ENCODE measurements at places on chromosomes 12 and 14.

GRCh38 chr12:69527506-69528272 lies 57.5 kb downstream of the FRS2 start:
- no peak for DNase-seq

- DNase-seq, result no peak
Measured at GRCh38 chr14:63701606-63702299, 26.1 kb downstream of the SGPP1 start.

- DNase-seq, result no peak
Measured at GRCh38 chr14:98937712-98938505, 334.1 kb downstream of the BCL11B start.

DNA sequence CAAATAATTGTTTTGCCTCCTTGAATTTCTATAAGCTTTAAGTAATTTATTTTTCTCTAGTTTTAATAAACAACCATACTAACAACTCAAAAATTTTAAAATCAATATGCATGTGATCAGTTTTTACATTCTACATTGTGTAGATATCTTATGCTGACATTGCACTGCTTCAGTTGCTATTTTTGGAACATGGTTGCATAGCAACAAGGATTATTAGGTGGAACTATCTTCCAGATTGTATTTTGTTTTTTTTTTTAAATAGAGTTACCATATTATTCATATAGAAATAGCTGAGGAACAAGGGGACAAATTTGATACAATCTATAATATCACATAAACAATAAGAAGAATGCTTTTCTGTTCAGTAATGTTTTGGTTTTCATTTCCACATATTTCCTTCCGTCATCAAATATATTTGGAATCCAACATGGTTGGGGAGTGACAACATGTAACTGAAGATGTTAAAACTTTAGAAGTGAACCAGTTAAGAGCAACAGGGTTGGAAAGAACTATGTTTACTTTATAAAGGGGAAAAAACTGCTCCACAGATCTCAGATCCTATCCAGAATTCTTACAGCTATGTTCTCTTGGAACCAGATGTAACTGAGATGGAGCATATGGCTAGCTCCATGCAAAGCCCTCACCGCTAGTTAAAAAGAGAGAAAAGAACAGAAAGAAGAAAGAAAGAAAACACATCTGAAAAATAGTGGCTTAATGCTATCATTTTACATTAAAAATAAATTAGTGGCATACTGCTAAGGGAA lies 235.5 kb downstream of the NELL2 start:
- DNase-seq, result no peak

DNA sequence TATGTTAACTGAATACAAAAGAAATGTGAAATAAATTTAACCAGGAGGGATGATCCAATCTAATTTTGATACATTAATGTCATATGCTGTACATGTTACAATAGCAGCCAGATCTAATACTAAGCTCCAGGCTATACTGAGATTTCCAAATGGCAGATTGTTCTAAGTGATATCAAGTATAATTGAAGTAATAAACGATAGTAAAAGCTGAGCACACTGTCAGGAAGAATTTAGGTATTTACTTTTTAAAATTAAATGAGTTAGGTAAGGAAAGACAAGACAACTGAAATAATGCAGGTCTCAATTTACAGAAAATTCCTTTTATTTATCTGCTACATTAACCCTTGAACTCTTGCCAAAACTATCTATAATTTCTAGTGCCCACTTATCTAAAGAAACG lies 39.9 kb downstream of the INSM2 start:
- no peak for DNase-seq
